ENCODE measurements at places on chromosomes 13 and 19.

GRCh38 chr13:105462098-105462497 lies 1073.4 kb downstream of the EFNB2 start:
- DNase-seq: no peak

DNA sequence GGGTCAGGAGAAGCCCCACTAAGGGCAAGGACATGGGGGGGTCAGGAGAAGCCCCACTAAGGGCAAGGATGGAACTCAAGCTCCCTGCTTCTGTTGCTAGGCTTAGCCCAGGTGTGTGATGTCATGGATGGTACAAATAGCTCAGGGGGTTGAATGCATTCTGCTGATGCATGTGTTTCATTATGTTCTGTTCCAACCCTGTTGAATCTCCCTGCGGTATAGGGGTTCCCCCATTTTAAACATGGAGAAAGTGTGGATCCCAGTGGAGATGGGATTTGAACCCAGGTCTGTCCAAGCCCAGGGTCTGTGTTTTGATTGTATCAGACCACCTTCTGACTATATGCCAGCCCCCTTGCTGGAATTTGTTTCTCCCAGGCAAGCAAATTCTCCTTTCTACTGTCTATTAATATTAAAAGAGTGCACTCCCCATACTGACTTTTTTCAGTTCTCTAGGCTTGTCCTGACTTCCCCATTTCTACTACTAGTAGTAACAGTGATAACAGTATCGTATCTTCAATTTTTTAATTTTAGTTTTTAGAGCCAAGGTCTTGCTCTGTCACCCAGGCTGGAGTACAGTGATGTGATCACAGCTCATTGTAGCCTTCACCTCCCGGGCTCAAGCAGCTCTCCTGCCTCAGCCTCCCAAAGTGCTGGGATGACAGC lies 6.7 kb downstream of the ZNF865 start:
- no peak for DNase-seq

- peak; percentile 80 for DNase-seq
These were observed 62.2 kb downstream of the DNAJC15 start for GRCh38 chr13:43085545-43085944.

- no peak for DNase-seq
These were observed 1303.5 kb downstream of the EFNB2 start for GRCh38 chr13:105232006-105232405.

DNA sequence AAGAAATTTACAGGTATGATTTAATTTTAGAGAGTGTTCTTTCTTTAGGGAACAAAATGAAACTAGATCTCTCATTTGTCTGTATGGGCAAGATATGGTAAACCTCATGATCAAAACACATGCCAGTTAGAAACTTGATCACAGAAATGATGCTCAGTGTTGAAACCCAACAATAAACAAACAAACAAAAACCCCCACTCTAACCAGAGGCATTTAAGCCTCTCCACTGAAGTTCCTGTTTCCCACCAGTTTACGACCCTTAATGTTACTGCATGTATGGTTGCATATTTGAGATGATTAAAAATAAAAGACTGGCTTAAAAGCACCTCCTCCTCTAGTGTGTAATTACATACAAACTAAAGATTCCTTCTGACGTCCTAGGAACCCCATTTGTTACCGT lies 293.3 kb upstream of the MAB21L1 start:
- DNase-seq: no peak

- no peak for DNase-seq
These were observed 964 bp downstream of the PCDH17 start for GRCh38 chr13:57632276-57633140.

GRCh38 chr19:29735829-29736228 lies 20.8 kb upstream of the C19orf12 start:
- DNase-seq: no peak

- no peak for DNase-seq
These were observed 111.0 kb downstream of the FNDC3A start for GRCh38 chr13:49086722-49087121.

DNA sequence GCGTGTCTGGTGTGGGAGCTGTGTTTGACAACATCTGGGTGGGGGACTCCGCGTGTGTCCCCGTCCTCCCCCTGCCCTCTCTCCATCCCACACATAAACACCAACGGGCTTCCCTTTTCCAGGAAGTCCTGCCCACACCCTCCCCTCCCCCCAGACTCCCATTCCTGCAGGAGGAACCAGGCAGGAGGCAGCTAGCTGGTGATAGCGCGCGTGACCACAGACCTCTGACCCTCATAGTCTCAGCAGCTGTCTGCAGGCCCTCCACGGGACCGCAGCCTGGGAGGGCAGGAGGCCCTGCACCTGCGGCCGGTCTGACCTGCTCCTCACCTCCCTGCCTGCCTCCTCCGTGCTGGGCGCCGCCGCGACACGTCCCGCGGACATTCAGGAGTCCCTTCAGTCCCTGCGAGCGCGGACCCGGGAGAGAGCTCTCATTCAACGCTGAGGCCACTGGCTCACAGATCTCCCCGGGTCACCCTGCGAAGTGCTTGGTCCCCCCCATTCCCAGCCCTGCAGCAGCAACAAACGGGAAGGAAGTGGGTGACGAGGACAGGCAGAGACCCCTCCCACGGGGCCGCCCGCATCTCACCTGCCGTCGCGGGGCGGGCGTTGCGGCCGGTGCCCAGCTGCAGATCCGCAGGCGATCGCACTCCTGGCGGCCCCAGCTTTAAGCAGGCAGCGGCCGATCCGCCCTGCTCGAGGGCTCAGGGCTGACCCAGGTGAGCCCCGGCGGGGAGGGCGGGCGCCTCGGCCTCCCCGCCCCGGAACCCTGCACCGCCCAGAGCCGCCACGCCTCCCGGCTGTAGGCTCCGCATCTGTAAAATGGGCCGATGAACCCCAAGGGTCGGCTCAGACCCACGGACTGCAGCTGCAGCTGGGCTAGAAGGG lies 1.1 kb upstream of the ACP5 start:
- DNase-seq: no peak

DNA sequence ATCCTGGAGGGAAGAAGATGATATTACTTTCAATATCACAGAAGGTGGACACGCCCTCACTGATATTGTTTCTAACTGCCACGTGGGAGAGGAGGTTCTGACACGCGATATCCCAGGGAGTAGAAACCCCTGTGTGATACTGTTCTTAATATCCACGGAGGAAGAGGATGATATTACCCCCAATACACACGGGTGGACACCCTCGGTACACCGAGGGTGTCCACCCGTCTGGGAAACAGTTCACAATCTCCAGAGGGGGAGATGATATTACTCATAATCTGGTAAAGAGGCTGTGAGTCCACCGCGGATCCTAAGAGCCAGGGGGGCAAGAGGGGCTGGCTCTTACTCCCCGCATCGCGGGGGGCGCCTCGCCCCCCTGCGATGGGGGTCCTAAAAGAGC lies 29.7 kb upstream of the RGCC start:
- DNase-seq: no peak

Data from DMS 273 treated with DMSO at 0.1 percent for 48 hours (cell line).